IMR-90 (cell line): ENCODE measurements at places on chromosomes 2 and 18.

- H3K27me3 ChIP-seq = no peaks in the 10 kb centered on the region
- H3K4me1 ChIP-seq = peaks cover 19% of the 10 kb centered on the region
- DNase-seq = peak; percentile 44
- H3K36me3 ChIP-seq = no peaks in the 10 kb centered on the region
These were observed 160.8 kb downstream of the TGIF1 start for GRCh38 chr18:3610813-3611212.

GRCh38 chr2:48727560-48727959, 28.0 kb downstream of the LHCGR start:
- no peak overlapping the region for H3K27ac ChIP-seq
- no peak for DNase-seq
- no peaks in the 10 kb centered on the region for H3K36me3 ChIP-seq
- peaks cover 11% of the 10 kb centered on the region for H3K4me1 ChIP-seq
- no peak overlapping the region for H3K4me3 ChIP-seq

DNA sequence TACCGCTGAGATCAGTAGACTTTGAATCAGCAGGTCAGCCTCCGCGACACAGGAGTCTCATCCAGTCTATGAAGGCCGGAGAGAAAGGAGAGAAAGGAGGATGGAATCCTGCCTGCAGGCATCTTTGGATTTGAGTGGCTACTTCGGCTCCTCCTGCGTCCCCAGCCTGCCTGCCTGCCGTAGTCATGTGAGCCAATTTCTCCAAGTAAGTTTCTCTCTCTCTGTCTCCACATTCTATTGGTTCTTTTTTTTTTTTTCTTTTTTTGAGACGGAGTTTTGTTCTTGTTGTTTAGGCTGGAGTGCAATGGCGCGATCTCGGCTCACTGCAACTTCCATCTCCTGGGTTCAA, 16.7 kb downstream of the PDCD1 start:
- DNase-seq = no peak
- no peaks in the 10 kb centered on the region for H3K4me1 ChIP-seq
- no peak overlapping the region for H3K27ac ChIP-seq
- H3K4me3 ChIP-seq = no peak overlapping the region

DNA sequence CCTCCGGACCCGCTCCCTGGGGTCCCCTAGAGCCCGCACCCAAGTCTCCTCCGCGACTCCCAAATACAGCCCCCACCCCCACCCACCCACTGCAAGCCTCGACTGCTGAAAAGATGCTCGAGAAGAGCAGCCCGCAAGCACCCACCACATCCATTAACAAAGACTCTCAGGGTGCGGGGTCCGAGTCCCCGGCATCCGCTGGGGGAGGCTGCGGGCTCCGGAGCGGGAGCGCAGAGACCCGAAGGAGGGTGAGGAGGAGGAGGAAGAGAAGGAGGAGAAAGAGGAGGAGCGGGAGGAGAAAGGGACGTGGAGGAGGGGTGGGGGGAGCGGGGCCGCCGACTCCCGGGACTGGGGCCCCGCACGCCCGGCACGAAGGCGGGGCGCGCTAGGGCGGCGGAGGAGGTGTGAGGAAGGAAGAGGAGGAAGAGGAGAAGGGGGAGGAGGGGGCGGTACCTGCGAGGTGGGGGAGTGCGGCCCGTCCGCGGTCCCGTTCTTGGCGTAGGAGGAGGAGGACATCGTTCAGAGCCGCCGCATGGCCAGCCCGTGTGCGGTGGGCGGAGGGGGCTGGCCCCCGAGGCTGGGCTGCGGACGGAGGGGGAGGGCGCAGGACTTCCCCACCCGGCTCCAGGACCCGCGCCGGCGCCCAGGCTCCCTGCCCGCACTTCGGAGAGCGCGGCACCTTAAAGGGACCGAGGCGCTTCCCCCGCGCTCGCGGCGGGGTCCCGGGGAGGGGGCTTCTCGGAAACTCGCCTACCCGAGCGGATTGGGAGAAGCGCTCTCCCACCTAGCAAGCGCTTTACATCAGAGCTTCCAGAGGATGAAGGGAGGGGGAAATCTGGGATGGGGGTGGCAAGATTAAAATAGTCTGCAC, at the start of gene CACNB4:
TSS of gene CACNB4 (minus strand) at position 549 of the 871 bp plus-strand sequence.
- H3K36me3 ChIP-seq = no peaks in the 10 kb centered on the region
- DNase-seq = no peak
- peaks cover 53% of the 10 kb centered on the region for H3K27me3 ChIP-seq
- no peak within 1 kb of the TSS for H3K27ac ChIP-seq
- peak within 1 kb of the TSS; percentile 37 for H3K4me3 ChIP-seq
- H3K4me1 ChIP-seq = peaks cover 3% of the 10 kb centered on the region; the same call in 1 of the 2 replicates

GRCh38 chr18:26863921-26864497, 1.5 kb downstream of the AQP4 start:
- H3K36me3 ChIP-seq = no peaks in the 10 kb centered on the region
- DNase-seq = no peak
- H3K4me1 ChIP-seq = no peaks in the 10 kb centered on the region
- H3K27ac ChIP-seq = no peak overlapping the region
- no peaks in the 10 kb centered on the region for H3K27me3 ChIP-seq
- H3K4me3 ChIP-seq = no peak overlapping the region

GRCh38 chr2:112242384-112242783, 12.5 kb downstream of the ZC3H8 start:
- H3K4me1 ChIP-seq = no peaks in the 10 kb centered on the region
- H3K27me3 ChIP-seq = no peaks in the 10 kb centered on the region
- no peak overlapping the region for H3K4me3 ChIP-seq

DNA sequence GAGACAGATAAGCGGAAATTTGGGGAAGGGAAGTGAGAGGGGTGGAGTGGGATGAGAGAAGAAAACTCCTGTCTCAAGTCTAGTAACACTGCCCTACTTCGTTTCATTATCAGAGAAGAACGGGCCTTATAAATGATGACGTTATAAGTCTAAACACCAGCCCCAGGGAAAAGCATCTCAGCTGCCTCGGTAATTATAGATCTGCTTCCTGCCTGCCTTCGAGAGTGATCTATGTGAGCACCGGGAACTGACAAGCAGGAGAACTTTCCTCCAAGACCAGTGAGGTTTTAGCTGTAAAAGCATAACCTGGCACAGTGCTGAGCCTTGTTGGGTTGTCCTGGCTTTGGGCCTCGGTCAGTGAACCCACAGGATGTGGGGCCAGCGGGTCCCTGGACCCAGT, 227.9 kb upstream of the SIX2 start:
- H3K4me1 ChIP-seq = peaks cover 12% of the 10 kb centered on the region
- peak; percentile 55 for DNase-seq
- no peak overlapping the region for H3K4me3 ChIP-seq
- no peaks in the 10 kb centered on the region for H3K36me3 ChIP-seq

DNA sequence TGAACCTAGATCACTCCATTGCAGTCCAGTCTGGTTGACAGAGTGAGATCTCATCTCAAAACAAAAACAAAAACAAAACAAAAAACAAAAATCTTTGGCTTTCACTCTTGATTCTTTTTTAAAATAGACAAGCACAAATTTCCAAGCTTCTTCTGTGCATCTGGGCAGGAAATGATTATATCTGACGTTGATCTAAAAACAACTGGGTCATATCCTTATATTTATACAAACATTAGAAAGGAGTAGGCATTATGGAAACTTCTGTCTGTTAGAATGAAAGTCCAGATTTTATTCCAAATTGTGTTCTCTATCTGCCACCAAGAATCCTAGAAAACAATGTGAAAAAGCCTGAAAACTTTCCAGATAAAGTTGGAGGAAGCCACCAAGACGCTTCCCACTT, 26.2 kb upstream of the PMAIP1 start:
- H3K4me3 ChIP-seq = no peak overlapping the region
- peak; percentile 58 for DNase-seq

- no peaks in the 10 kb centered on the region for H3K36me3 ChIP-seq
- DNase-seq = no peak
- H3K27me3 ChIP-seq = no peaks in the 10 kb centered on the region
- H3K27ac ChIP-seq = no peak overlapping the region
These were observed 168.3 kb downstream of the OTX1 start for GRCh38 chr2:63218800-63219526.

DNA sequence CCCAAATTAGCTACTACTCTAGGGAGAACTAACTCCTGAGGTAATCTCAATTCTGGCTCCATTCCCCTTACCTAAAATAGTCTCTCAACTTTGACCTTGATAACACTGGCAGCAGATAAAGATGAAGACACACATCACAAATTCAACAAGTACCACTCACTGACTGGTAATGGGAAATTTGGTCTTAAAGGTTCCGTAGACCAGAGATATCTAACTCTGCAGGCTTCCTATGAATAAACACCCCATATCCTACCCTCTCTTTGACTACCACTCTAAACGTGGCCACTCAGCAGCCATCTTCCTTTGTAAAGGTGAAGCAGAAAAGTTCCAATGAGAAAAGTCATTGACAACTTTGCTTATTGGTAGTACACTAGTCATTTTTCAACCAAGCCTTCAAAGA, 38.6 kb upstream of the GALNT5 start:
- no peak for DNase-seq
- H3K4me1 ChIP-seq = no peaks in the 10 kb centered on the region
- H3K36me3 ChIP-seq = no peaks in the 10 kb centered on the region
- no peaks in the 10 kb centered on the region for H3K27me3 ChIP-seq

- no peak for DNase-seq
- no peaks in the 10 kb centered on the region for H3K4me1 ChIP-seq
- H3K36me3 ChIP-seq = no peaks in the 10 kb centered on the region
- H3K27ac ChIP-seq = no peak overlapping the region
- H3K4me3 ChIP-seq = no peak overlapping the region
- no peaks in the 10 kb centered on the region for H3K27me3 ChIP-seq
These were observed 216.9 kb downstream of the ARHGAP15 start for GRCh38 chr2:143345887-143346787.

DNA sequence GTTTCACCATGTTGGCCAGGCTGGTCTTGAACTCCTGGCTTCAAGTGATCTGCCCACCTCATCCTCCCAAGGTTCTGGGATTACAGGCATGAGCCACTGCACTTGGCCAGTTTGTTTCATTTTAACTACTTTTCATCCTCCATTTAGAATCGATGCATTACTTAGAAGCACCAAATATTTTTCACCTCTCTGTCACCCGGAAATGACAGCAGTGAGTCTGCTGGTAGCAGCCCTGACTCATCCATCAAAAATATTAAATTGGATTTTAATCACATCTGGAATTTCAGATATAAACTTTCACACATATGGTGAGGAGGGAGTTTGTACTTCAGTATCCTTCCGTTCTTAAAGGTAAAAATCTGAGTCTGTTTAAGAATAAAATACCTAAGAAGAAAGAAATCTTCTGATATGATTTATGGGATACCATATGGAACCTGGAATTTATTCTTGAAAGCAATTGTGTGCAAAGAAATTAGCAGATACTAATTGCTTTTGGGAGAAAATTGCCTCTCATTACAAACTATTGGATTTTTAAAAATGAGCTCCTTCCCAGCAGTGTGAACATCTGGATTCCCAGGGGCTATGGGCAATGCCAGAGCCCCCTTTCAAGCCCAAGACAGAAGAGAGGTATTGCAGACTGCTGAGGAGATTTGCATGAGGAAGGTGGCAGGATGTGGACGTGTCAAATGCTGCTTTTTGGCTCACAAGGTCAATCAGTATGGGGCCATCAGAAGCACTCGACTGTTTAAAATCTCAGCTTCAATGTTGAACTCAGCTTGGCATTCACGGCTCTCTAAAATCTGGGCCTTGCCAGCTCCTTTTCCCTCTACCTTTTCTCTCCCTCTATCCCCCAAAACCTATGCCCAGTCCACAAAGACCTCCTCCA, 279.5 kb upstream of the SIX2 start:
- H3K27ac ChIP-seq = no peak overlapping the region
- peaks cover 1% of the 10 kb centered on the region; the same call in 1 of the 2 replicates for H3K4me1 ChIP-seq
- H3K36me3 ChIP-seq = no peaks in the 10 kb centered on the region
